ENCODE measurements at places on chromosomes 16 and 17. TPM values are rescaled to one million over a fixed set of nuclear protein-coding genes. Genes with fewer than 3 reads are reported as not detected.

The ZNF207 gene
- total RNA-seq: 126 TPM

The GLIS2 gene
- total RNA-seq: 5.3 TPM

The KRTAP9-8 gene
- not detected for total RNA-seq

The KIF1C gene
- 82.4 TPM for total RNA-seq

The CCL5 gene
- under 0.01 TPM for total RNA-seq

Measured in smooth muscle cell of the umbilical artery (primary cell).